Stimulated activated CD8-positive, alpha-beta memory T cell treated with anti-CD3 and anti-CD28 coated beads, Interleukin-4, amount 100 ng/mL, for 1 hour (primary cell): ENCODE measurements at places on chromosomes 5 and 9.

- no peak for DNase-seq
Measured at GRCh38 chr5:129496421-129496820, 36.3 kb downstream of the ADAMTS19 start.

- no peak for DNase-seq
Measured at GRCh38 chr9:131464354-131465000, 38.2 kb upstream of the POMT1 start.

GRCh38 chr9:131441441-131441840, 47.6 kb downstream of the PRRC2B start:
- DNase-seq, result no peak

DNA sequence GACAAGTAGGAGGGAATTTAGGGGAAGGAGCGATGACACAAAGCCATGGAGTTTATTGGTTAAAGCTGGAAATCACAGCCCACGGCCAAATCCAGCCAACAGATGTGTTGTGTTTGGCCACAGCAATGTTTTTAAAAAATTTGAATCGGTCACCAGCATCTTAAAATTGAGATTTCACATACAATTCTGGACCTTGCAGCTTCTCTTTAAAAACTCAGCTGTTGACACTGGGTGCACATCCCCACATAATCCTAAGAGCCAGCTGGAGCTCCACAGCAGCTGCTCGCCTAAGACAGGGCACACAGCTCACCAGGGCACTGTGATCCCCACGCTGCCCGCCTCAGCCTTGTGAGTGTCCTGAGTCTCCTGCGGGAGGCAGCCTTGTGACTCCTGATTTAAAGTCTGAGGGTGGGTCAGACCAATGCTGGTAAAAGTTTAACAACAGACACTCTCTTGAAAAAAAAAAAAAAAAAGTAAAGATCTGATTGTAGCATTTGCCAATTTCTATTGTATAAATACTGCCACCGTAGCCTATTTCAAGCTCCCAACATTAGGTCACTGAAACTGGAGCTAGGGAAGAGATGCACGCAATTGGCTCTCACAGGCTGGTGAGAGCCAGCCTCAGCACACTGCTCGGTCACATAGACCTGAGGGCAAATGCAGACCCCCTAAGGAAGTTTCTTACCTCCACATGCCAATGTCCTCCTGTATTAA, 124.8 kb downstream of the HSD17B3 start:
- no peak for DNase-seq

DNA sequence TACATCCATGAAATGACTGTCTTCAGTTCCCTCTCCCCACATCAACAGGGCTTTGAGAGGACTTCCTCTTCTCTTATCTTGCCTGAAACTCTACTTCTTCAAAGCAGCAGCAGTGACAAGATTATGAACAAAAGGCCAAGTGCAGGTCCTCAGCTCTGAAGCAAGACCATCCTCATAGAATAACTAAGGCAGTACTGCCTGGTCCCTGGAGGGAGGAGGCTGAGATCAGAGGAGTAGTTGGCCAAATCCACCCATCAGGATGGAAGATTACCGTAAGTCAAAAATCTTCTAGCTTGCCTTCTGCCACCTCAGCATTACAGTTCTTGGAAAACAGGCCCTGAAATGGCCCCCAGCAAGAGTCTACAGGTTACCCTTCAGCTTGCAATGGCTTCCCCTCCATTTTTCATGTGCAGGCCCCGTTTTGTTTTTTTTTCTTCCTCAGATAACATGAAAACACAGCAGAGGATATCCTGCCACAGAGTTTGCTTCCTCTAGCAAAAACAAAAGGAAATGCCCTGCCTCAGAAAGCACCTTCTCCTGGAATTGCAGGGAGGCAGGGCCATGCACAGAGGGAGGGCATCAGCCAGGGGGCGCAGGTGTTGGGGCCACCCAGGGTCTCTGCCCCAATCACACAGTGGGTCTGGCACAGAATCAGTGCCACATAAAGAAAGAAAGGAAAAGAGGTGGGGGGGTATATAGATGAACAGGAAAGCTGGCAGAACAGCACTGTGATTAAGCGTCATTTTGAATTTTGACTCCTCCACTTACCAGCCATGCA, 40.0 kb downstream of the KLHL3 start:
- no peak for DNase-seq

DNA sequence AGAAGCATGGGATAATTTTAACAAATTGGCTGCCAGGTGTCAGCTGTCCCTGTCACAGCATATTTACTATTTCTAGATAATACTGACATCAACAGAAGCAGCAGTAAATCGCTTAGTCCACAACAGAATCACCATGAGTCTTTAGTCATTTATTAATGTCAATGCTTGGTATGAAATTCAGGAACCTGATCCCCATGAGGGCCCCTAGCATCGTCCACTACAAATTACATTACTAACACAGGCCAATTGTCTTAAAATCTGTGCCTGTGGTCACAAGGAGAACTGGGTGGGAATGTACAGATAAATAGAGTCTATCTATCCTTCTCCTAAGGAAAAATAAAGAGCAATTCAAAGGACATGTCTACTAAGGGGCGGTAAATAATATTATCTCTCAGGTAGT, 76.1 kb downstream of the TSSK1B start:
- no peak for DNase-seq

- DNase-seq, result no peak
Measured at GRCh38 chr5:54090495-54091120, 219.8 kb downstream of the ARL15 start.

DNA sequence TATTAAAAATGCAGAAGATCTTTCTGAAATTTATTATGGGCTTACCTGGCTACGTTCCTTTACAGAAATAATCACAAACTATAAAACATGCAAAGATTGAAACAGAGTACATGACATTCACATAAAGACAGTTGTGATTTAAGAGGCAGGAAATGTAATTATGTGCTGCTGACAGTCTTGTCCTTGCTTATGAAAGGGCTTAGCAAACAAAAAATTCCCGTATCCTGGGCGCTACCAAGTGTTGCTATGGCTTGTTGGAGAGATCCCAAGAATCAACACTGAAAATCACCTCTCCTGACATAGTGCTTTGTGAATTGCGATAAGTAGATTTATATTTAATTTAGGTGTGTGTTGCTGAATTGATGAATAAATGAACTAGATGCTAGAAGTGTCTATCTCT, 352.5 kb upstream of the C9orf72 start:
- no peak for DNase-seq
